Effector memory CD4-positive, alpha-beta T cell (primary cell): ENCODE measurements at places on chromosomes 1 and 21.

DNA sequence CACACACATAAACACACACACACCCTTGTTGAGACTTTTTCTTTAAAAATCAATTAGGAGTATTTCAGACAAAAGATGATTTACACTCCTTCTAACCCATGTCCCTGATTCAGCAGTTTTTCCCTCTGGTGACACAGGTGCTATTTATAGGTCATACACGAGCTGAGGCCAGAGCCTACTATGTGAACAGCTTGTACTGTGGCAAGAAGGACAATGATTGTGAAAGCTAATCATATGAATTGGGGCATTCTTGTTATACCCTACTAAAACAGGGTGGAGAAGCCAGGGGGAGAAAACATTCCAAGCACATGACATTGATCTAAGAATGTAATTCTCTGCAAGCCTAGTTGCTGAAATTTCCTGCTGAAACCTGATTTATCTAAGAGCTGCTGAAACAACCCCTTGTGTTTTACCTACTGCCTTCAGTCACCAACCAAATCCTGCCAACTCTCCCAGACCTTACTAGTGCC, 60.3 kb downstream of the XCL1 start:
- no peak for DNase-seq
- no peaks in the 10 kb centered on the region for H3K36me3 ChIP-seq
- H3K4me3 ChIP-seq, result no peak overlapping the region

- H3K36me3 ChIP-seq, result no peaks in the 10 kb centered on the region
- H3K4me1 ChIP-seq, result peaks cover 12% of the 10 kb centered on the region
- H3K4me3 ChIP-seq, result no peak overlapping the region
- H3K27ac ChIP-seq, result no peak overlapping the region
- no peaks in the 10 kb centered on the region for H3K27me3 ChIP-seq
Measured at GRCh38 chr21:31011412-31011811, 26.9 kb downstream of the KRTAP19-8 start.

GRCh38 chr1:12294076-12294475, 64.2 kb downstream of the VPS13D start:
- H3K27me3 ChIP-seq, result no peaks in the 10 kb centered on the region

GRCh38 chr21:34071683-34072082, 1.7 kb upstream of the MRPS6 start:
- H3K4me1 ChIP-seq, result peaks cover 14% of the 10 kb centered on the region
- no peaks in the 10 kb centered on the region for H3K36me3 ChIP-seq
- no peaks in the 10 kb centered on the region for H3K27me3 ChIP-seq
- DNase-seq, result no peak
- no peak overlapping the region for H3K27ac ChIP-seq

GRCh38 chr1:203028784-203029553, 2.7 kb downstream of the PPFIA4 start:
- DNase-seq, result no peak
- no peaks in the 10 kb centered on the region for H3K36me3 ChIP-seq
- H3K27ac ChIP-seq, result no peak overlapping the region
- no peak overlapping the region for H3K4me3 ChIP-seq
- peaks cover 10% of the 10 kb centered on the region for H3K4me1 ChIP-seq
- H3K27me3 ChIP-seq, result no peaks in the 10 kb centered on the region

GRCh38 chr1:235009074-235009473, 119.6 kb downstream of the TOMM20 start:
- no peak for DNase-seq
- H3K4me3 ChIP-seq, result no peak overlapping the region
- H3K27me3 ChIP-seq, result no peaks in the 10 kb centered on the region
- H3K4me1 ChIP-seq, result peaks cover 21% of the 10 kb centered on the region

- peaks cover 29% of the 10 kb centered on the region for H3K4me1 ChIP-seq
- no peaks in the 10 kb centered on the region for H3K36me3 ChIP-seq
- no peaks in the 10 kb centered on the region for H3K27me3 ChIP-seq
- peak overlapping the region; percentile 37 for H3K27ac ChIP-seq
Measured at GRCh38 chr1:844472-845026, 79.2 kb upstream of the SAMD11 start.
